ENCODE measurements at places on chromosomes 16 and 17.

GRCh38 chr17:13306310-13306962 is 288.6 kb upstream of the ELAC2 start:
- DNase-seq: no peak

GRCh38 chr16:72967941-72968340 is 80.0 kb downstream of the ZFHX3 start:
- DNase-seq: no peak

GRCh38 chr16:47424846-47425245 is 36.0 kb downstream of the ITFG1 start:
- no peak for DNase-seq

GRCh38 chr16:88732172-88732960 is 26.1 kb downstream of the CTU2 start:
- DNase-seq: no peak

DNA sequence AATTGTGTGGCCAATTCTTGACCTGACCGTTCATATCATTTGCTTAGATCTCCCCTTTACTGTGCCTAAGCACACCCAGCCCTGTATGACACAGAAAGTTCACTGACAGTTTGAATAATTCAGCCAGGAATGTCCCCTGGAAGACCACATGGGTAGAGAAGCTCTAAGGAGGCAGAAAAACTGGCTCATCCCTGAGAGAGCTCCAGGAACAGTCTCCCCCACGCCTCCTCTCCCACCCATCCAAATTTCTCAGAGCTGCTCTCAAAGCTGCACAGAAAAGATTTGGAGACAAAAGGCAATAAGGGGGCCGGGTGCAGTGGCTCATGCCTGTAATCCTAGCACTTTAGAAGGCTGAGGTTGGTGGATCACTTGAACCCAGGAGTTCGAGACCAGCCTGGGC is 11.2 kb downstream of the PRAC1 start:
- no peak for DNase-seq

DNA sequence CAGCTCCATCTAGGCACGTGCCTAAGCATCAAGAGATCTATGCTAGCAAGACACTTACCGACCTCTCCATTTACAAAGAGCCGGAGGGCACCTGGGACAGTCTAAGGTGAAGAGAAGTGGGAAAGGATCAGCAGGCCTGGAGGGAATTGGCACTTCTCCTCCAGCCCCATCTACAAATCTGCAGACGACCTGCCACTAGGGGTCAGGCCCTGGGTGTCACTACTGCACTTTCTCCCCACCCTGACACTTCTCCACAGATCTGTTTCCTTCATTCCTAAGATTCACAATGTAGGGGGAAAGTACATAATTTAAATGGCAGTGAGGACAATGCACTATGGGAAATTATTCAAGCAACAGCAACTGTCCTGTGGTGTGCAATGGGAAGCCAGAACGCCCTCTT is 8.1 kb downstream of the MKS1 start:
- DNase-seq: no peak

DNA sequence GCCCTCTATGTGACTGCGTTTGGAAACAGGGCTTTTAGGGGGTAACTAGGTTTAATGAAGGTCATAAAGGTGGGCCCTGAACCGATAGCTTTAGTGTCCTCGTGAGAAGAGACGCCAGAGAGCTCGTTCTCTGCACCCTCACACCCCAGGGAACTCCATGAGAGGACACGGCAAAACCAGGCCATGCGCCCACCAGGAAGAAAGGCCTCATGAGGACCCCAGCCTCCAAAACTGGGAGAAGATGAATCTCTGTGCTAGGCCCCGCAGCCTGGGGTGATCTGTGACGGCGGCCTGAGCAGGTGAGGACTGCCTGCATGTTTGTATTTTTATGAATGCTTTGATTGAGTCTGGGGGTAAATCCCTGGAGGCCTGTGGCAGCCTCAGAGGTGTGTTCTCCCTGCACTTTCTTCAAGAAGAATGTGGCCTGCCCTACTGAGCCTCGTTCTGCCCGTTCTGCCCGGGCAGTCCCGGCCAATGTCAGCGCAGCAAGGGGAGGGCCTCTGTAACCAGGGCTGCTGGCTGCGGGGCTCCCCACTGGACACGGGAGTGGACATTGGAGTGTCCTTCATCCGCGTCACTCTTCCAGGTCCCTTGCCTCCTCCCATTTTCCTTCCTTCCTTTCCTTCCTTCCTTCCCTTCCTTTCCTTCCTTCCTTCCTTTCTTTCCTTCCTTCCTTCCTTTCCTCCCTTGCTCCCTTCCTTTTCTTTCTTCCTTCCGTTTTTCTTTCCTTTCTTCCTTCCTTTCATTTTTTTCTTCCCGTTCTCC is 6.8 kb upstream of the RNF213 start:
- no peak for DNase-seq

DNA sequence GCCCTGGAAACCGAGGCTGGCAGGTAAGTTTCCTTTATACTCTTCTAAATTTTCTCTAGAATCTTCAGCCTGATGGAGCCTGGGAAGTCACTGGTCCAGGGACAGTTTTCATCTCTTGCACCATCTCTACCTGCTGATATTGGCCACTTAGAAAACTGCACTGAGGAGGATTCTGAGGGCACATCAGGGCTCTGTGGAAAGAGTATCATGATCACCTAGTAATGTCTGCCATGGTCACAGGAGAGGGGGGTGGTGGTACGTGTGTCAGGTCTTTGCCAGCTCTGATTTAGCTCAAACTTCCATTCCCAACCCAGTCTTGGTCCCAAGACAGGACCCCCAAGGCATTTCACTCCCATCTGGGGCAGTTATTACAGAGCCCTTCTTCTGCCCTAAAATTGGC is 35.2 kb upstream of the DOC2B start:
- DNase-seq: no peak

DNA sequence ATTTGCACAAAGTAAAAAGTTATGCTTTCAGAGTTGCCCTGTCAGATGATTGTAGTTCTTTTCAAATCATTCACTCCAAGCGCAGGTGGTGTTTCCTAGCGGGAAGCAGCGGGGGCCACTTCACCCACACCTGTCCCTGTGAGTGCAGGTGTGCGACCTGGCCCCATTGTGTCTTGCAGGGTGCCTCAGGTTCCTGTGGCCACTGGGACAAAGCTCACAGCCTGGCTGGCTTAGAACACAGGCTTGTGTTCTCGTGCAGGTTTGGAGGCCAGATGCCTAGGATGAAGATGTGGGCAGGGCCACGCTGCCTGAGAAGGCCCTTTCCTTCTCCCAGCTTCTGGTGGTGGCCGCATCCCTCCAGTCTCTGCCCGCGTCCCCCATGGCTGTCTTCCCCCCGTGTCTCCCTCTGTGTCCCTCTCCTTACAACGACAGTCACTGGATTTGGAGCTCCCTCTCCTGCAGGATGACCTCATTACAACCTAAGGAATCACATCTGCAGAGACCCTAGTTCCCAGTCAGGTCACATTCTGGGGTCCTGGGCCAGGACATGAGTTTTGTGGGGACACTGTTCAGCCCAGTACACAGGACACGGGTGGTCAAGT is 90.5 kb downstream of the NPIPB11 start:
- no peak for DNase-seq

DNA sequence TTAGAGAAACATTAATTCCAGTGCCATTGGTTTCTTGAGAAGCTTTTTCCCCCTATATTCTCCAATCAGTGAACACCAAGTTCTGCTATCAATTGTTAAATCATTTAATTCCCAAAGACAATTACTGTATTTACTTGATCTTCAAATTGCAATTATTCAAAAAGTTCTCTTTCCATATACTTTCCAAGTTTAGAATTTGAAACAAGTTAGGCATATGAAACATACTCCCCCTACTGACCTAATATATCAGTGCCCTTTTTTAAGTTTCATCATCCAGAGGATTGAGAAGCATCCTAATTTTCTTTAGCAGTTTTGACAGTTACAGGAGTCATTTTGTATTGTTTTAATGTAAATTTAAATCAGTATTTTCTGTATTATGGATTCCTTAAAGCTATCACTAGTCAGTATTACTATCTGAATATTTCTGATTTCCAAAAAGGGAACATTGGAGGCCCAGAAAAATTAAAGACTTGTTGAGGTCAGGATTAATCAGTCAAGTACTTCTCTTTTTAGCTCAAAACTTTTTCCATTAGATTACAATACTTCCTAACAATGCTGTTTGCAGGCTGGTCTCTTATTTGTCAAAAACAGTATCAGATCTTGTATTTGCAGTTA is 16.3 kb downstream of the MEIOC start:
- no peak for DNase-seq

GRCh38 chr17:80393241-80393890 is 21.6 kb upstream of the ENDOV start:
- DNase-seq: no peak

GRCh38 chr16:88771294-88771772 is 13.7 kb downstream of the PIEZO1 start:
- no peak for DNase-seq

- DNase-seq: no peak
Observed at GRCh38 chr16:17446661-17447060, 24.1 kb downstream of the XYLT1 start.

GRCh38 chr17:64686705-64687104 is 24.6 kb upstream of the SMURF2 start:
- no peak for DNase-seq

DNA sequence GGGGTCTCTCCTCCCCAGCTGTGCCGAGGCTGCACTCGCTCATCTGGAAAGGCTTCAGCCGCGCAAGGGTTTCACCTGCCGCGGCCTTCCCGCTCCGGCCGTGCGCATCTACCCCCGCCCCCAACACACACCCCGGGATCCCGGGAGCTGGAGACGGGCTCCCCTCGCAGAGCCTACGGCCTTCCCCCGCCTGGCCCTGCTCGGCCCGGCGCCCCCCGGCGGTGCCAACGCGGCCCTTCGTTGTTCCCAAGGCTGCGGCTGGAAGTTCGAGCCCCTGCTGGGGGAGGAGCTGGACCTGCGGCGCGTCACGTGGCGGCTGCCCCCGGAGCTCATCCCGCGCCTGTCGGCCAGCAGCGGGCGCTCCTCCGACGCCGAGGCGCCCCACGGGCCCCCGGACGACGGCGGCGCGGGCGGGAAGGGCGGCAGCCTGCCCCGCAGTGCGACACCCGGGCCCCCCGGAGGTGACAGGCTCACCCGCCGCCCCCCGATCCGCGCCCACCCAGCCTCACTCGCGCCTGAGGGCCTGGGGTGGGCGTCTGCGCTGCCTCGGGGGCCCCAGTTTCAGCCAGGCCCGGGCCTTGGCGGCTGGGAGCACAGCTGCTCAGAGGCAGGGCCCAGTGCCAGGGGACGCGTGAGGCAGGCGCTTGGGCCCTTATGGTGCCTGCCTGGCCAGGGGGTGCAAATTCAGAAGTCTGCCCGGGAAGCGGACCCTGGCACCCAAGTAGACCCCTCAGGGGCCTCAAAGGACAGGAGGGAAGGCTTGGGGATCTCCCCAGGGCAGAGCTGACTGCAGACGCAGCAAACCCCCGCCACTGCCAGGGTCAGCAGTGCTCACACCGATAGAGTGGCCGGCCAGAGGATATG is 11.2 kb downstream of the GALK1 start:
- DNase-seq: peak; percentile 52

- peak; percentile 13 for DNase-seq
Observed at GRCh38 chr17:3557768-3558583, at the start of gene TRPV3. Gene TRPV3 (minus strand): TSS chr17:3557812. CDS start chr17:3554850, 2,962 bp downstream.

DNA sequence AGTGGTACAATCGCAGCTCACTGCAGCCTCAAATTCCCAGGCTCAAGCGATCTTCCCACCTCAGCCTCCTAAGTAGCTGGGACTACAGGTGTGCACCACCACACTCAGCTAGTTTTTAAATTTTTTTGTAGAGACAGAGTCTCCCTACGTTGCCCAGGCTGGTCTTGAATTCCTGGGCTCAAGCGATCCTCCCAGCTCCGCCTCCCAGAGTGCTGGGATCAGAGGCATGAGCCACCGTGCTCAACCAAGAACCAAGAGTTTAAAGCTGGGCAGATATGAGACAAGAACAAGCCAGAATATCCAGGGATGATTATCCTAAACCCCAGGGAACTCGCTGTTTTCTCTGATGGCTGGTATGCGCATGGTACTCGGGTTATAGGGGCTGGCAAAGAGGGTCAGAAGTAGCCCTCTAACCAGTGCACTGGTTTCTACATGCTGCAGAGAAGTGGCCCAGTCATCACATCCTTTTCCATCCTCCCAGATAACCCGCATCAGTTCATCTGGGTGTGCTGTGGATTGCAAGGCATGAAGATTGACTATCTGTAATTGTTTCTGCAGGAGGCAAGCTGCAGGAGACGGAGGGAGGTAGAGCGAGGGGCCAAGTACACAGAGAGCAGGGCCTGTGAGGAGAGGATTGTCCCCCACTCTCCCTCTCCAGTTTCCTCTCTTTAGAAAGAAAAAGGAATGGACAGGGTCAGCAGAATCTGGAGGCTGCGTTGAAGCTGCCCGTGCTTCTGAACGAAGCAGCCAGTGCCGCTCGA is 33.6 kb upstream of the TOB1 start:
- DNase-seq: no peak

GRCh38 chr17:2025220-2025621 is at the start of gene RTN4RL1:
Gene RTN4RL1 (minus strand): TSS chr17:2025334. CDS start chr17:2024865, 469 bp downstream.
- DNase-seq: peak; percentile 30

DNA sequence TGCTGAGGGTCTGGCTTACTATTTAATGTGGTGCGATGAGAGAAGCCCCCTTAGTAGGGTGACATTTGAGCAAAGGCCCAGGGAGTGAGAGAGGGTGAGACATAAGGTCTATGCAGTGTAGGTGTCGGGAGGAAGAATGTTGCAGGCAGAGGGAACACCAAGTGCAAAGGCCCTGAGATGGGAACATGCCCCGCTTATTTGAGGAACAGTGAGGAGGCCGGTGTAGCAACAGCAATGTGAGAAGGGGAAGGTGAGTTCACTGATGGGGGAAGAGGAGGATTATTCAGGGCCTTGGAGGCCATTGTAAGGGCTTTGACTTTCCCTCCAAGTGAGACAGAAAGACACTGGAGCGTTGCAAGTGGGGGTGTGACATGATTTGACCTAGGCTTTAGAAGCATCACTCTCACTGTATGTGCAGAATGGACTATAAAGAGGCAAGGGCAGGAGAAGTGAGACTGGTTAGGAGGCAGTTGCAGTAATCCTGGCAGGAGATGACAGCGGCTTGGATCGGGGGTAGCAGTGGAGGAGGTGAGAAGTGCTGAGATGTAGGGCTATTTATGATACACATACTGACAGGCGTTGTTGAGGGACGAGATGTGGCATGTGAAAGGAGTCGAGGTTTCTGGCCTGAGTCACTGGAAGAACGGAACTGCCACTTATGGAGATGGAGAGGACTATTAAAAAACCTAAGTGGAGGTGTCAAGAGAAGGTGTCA is 145.3 kb downstream of the SPECC1 start:
- DNase-seq: no peak

All from stimulated activated CD8-positive, alpha-beta memory T cell treated with anti-CD3 and anti-CD28 coated beads, Interleukin-4, amount 100 ng/mL, for 1 hour (primary cell).